ENCODE measurements at places on chromosomes 4 and X. TPM values are rescaled to one million over a fixed set of nuclear protein-coding genes. Genes with fewer than 3 reads are reported as not detected.

The HEPH gene
- 152 TPM for total RNA-seq

The CT45A9 gene
- total RNA-seq, result not detected

The PSAPL1 gene
- not detected for total RNA-seq

The SLC7A11 gene
- under 0.01 TPM for total RNA-seq

The ZXDA gene
- 8.7 TPM for total RNA-seq

GRCh38 chrX:99413317-99413716 is 996.8 kb downstream of the PCDH19 start:
- DNase-seq, result no peak

DNA sequence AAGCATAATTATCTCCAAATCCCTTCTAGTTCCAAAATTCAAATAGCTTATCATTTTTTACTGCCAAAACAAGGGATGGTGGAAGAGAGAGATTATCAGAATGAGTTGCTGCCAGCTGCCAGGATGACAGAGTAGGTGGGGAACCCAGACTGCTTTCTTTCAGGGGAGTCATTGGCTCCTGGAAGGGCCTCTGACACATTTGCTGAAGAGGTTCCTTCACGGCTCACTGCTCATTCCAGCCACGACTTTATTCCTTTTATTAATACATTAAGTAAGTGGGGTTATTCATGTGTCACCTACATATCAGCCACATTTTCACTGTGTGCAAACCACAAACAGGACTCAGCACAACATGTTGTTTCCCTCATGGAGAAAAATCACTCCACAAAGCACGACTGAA is 12.7 kb upstream of the SMIM43 start:
- no peak for DNase-seq

DNA sequence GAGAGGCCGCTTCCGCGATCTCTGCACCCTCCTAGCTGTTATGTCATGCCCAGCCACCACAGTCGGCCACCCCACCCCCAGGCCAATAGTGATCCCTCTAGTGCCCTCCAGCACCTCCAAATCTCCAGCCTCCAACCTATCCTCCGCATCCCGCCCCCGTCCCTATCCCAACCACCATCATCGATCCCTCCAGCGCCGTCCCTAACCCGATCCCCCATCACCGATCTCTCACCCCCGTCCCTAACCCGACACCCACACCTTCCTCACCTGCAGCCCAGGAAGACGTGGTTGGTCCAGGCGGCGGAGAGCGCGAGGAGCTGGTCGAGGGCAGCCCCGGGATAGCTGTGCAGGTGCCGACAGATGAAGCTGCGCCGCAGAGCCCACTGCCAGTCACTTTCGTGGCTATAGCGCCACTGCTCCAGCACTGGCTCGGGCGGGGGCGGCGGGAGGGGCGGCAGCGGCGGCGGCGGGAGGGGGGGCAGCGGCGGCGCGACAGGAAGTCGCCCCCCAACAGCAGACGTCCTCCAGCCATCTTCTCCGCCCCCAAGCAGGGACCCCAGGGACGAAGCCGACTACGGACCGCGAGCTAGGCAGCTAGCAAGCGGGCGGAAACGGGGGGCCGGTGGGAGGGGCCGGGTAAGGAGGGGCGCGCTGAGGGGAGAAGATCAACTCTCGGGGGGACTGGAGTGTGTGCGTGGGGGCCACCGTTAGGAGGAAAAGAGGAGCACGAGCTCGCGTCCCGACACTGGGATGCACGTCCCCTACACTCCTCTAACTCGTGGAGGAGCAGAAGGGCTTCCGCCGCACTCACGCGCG is 552 bp downstream of the NKRF start:
- DNase-seq, result peak; percentile 72

- no peak for DNase-seq
Measured at GRCh38 chr4:4593596-4594284, 51.9 kb upstream of the STX18 start.

DNA sequence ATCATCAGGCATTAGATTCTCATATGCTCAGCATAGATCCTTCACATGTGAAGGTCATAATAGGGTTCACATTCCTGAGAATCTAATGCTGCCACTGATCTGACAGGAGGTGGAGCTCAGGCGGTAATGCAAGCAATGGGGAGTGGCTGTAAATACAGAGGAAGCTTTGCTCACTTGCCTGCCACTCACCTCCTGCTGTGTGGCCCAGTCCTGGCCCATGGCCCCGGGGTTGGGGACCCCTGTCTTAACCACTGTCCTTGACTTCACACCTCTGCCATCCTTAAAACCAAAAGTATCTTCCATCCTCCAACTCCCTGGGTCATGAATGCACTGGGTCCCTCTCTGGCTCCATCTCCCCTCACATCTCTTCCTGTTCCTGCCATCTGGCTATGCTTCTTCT is 129.1 kb downstream of the HMX1 start:
- DNase-seq, result peak; percentile 14

DNA sequence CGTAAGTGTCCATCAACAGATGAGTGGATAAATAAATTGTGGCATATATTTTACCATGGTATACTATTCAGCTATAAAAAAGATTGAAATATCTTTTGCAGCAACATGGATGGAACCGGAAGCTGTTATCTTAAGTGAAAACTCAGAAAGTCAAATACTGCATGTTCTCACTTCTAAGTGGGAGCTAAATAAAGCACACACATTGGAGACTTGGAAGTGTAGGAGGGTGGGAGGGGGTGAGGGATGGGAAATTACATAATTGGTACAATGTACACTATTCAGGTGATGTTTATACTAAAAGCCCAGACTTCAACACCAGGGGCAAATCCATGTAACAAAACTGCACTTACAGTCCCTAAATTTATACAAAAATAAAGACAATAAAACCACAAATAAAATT is 72.6 kb upstream of the SPRY1 start:
- DNase-seq, result no peak

- DNase-seq, result no peak
Measured at GRCh38 chr4:41471126-41472071, 66.6 kb upstream of the LIMCH1 start.

DNA sequence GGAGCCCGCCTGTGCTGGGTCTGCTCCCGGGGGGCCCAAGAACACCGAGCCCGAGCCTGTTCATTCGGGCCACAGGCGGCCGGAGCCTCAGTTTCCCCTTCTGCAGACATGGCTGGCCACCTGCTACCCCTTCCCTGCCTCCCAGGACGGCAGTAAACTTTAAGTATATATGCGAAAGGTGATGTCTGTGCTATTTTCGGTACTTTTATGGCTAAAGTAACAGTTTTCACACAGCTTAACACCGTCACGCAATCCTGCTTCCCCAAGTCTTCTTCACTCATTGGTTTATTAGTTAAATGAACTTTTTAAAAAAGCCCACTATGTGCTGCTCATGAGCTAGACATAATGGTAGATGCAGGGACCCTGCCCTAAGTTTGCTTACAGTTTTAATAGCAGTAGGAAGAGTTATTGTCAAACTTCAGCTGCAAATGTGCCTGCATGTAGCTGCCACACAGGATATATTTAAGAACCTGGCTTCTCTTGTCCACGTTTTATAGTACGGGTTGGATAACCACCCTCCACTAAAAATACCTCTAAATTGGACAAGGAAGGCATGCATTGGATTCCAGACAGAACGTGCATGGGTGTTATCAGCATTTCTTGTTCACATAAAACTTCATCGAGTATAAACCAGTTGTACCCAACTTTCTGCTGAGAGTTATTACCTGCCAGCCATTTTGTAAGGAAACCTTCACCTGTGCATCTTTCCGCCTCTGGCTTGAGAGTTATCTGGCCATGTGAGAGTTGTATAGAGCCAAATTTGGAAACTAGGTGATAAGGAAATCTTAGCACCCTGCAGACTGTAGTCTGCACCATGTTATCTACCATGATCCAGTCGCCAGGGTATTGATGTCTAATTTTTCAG is 741 bp downstream of the ANAPC4 start:
- no peak for DNase-seq

- DNase-seq, result no peak
Measured at GRCh38 chr4:76690011-76690905, 207.7 kb downstream of the SOWAHB start.

DNA sequence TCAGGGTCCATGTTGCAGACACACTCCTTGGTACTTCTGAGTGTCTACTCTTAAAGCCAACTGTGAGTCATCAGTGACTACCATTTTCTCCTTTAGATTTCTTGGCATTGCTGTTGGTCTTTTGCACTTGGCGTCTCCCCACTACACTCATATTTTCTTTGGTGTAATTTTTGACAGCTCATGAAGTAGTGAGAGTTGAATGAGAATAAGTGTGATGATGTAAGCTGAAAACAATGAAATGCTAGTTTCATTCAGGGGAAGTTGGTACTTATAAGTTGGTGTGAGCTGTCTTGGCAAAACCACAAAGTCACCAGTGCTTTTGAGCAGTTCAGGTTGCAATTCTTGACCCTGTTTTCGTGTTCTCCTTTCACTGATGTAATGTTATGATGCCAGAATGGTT is 142.9 kb upstream of the ARX start:
- no peak for DNase-seq

DNA sequence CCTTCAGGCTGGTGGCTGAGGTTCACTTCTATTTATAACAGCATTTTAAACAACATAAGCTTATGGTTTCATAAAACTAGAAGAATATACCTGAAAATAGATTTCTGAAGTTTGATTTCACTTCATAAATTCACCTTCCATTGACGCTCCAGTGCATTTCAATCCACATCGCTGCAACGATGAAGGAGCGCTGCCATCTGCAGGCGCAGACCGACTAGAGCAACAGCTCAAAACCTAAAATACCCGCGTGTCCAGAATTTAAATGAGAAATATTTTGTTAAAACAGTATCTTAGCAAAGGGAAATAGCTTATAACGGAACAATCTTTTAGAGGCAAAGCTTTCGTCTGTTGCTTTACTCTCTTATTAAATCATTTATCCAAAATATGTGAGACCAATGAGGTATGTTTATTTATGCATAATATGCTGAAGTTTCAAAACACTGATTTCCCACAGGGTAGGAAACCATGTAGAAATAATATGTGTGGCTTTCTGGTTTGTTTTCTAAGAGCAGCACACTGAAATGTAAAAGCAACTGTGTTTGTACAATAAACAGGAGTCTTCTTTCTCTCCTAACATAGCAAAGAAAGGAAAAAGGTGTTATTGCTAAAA is 816.4 kb upstream of the FRG1 start:
- no peak for DNase-seq

GRCh38 chr4:152095701-152096070 is 334.9 kb upstream of the GATB start:
- no peak for DNase-seq

DNA sequence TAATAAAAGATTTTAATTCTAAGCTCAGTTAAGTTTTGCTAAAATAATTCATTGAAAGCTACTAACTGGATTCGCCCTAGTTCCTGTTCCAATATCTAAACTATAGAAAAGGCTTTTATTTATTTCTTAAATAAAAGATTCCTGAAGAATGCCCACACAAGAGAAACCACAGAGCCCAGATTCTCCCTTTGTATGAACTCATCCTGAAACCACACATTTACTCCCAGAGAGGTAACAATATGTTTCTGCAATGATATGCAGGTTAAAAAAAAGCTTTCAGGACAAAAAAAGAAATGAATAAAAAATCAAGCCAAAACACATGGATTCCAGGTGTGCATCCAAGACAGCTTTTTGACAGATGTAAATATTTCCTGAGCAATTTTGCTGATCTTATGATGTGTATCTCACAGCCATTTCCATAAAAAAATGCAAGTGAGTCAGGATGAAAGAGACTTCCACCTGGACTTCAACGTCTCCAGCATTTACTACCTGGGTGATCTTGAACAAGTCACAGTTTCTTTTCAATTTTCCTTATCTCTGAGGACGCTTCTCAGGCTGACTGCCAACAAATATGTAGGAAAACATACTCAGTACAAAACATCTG is 234.4 kb upstream of the FAT1 start:
- DNase-seq, result no peak

GRCh38 chr4:84973856-84974255 is 7.4 kb upstream of the WDFY3 start:
- DNase-seq, result no peak

DNA sequence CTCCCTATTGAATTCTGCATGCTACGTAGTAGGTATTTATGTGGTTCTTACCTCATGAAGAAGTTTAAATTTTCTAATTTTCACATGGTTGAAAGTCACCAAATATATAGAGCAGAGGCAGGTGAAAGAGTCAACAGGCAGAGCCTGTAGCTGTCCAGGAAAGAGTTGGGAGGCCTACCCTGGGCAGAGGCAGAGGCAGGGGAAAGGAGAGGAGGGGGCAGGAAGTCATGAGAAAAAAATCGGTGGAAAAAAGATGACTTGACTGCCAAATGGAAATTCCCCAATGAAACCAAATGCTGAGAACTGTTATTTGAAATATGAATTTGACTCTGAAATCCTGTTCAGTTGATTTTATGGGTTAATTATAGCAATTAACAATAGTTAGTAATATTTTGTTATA is 23.1 kb upstream of the GPR34 start:
- no peak for DNase-seq

DNA sequence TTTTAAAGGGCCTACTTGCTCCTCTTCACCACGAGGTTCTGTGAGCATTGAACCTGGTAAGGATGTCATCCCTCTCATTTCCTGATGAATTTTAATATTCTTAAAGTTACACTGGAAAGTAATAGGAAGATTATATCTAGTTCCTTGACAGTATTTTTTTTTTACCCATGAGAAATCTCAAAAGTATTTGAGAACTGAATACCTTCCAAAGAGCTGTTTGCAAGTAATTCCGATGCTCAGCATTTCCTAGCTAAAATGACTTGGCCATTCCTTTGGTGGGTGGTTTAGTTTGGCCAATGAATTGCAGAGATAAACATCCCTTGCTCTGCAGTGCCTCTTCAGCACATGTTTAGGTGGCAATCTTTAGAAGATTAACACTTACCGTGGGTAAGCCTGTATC is 110.2 kb upstream of the WDR1 start:
- no peak for DNase-seq

GRCh38 chr4:52635130-52635529 is 24.0 kb downstream of the USP46 start:
- DNase-seq, result no peak

DNA sequence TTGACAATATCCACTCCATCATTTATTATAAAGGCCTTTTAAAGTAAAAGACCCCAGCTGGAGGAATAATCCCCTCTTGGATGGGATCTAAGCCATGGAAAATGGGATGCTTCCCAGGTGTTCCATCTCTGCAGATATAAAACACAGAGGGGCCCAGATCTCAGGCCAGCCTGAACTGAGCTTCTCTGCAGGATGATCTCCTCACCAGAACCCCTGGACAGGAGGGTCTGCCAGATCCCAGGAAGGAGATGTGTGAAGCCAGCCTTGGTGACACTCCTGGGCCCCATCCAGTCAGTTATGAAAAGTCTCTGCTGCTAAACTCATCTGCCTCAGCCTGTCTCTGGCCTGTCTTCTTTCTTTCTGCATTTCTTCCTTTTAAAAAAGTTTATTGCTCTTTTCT is 56.7 kb downstream of the HTRA3 start:
- peak; percentile 79 for DNase-seq

DNA sequence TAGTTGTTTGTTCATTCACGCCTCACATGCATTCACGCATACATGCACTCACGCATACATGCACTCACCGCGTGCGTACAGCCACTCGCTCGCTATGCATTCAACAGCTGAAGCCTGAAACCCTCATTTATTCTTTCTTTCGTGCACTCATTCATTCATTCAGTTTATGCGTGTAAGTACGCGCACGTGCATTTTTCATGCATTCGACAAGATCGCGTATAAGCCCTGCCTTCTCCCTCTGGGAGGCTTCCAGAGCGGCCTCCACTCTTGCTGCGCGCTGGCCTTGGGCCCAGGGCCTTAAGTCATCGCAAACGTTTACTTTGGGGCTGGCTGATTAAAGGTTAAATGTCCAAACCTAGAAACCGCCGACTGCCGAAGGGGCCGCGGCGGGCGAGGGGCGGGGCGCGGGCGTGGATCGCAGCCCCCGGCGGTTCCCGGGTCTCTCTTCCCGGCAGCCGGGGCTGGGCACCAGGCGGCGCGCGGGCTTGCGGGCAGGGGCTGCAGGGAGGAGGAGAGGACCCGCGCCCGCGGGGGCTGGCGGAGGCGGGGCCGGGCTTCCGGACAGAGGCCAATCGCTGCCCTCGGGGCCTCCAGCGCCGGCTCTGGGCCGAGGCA is at the start of gene GYG2:
GYG2 (plus strand) TSS at position 587 of the 615 bp plus-strand sequence. CDS start 1,259 bp downstream, outside the sequence.
- DNase-seq, result no peak

All from sigmoid colon (tissue), 7 donors.